Fibroblast of skin of scalp (primary cell): ENCODE measurements at places on chromosomes 2 and 18.

DNA sequence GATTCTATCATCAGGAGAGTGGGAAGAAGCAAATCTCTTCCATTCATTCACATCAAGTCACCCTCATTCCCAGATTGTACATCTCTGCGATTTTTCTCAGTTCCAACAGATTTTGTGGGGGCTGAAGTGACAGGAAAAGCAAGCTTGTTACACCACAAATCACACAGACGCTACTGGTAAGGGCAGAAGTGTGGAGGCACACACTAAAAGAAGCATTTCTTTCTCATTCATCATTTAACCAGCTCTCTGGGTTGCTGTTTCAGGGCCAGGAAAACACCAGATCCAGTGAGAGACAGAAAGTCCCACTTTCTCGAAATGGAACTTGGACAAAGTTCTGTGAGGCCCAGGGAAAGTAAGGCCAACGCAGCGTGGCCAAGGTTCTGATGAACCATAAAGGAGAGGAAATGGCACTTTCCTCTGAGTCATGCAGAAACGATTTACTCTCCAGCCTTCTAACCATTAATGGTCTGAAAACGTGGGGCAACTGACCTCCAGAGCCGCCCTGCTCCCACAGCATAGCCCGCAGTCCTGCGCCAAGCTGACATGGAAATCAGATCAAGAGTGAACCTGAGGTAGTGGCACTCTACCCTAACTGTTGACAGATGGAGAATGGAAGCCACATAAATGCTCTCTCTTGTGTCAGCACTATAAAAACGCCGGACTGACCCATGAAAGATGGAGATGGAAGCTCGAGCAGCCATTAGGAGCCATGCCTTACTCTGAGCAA lies 191.0 kb downstream of the C1D start:
- peak; percentile 41 for DNase-seq

GRCh38 chr2:43179942-43180341 lies 46.5 kb downstream of the ZFP36L2 start:
- no peak for DNase-seq

DNA sequence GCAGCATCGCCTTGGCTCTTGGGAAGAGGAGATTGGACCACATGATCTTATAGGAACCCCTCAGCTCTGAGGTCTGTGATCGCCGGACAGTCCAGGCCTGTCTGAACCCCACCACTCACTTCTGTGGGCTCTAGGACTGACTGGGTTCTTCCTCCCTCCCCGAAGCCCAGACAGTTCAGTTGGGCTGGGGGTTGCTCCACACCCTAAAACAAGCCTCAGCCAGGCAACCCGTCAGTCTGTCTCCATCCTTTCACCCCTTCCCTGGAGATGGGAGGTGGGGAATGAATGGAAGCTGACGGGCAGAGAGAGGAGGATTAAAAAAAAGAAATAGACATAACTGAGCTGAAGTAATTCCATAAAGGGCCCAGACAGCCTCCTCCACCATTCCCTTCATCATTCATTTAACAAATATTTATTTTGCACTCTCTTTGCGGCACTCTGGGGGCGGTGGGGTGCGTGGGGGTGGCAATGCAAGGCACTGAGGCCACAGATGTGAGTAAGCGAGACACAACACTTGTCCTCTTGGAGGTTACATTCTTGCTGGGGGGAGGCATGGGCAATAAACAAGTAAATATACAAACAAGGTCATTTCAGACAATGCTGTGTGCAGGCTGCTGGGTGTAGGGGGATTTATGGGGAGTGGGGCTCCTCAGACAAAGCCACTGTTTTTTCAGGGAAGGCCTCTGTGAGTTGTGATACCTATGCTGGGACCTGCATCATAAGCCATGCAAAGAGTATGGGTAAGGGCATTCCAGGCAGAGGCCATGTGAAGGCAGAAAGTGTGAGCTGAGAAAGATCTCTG lies 12.9 kb downstream of the WNT10A start:
- no peak for DNase-seq

GRCh38 chr2:165274698-165275097 lies 35.5 kb downstream of the SCN2A start:
- DNase-seq = no peak

DNA sequence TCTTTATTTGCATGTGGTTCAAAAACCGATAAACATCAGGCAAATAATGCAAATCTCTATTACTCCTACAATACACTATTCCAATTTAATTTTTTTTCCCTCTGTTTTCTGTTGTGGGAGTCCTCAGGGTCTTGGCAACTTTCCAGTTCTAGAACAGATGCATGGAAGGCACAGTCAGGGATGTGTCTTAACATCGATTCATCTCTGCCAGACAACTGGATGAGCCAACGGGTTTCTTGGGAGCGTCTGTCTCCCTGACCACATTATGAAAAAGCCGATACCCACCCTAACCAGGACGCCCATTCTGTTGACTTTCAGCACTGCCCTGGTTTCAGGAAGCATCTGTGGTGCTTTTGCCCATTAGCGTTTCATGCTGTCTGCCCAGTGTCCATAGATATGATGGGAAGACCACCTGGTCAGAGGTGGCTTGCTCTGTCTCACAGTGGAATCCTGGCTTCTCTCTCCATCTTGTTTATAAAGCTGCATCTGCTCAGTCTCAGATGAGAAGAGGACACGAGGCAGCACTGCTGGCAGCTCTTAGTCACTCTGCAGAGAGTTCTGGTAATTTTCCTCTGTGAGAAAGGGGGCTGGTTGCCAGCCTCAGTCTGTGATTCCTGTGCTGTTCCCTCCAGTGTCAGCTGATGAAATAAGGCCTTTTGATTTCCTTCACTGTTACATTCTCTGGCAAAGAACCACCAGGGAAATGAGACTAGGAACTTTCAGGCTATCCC lies 57.9 kb upstream of the KCNE4 start:
- peak; percentile 99 for DNase-seq

- no peak for DNase-seq
Observed at GRCh38 chr2:14776216-14776615, 143.7 kb downstream of the LRATD1 start.

GRCh38 chr2:224893848-224894247 lies 148.4 kb downstream of the DOCK10 start:
- no peak for DNase-seq

GRCh38 chr2:229715895-229716507 lies 1.6 kb upstream of the DNER start:
- DNase-seq = no peak

GRCh38 chr2:104388296-104388695 lies 465.6 kb upstream of the POU3F3 start:
- peak; percentile 91 for DNase-seq
